ENCODE measurements at places on chromosomes 5 and 9. TPM values are rescaled to one million over a fixed set of nuclear protein-coding genes. Genes with fewer than 3 reads are reported as not detected.

The PLCXD3 gene
- total RNA-seq = not detected

The PDZD2 gene
- total RNA-seq = 5.5 TPM

The CD14 gene
- 0.30 TPM for total RNA-seq

The SHB gene
- 31.8 TPM for total RNA-seq

The SCAI gene
- 1.5 TPM for total RNA-seq

The ENHO gene
- not detected for total RNA-seq

The NREP gene
- 38.3 TPM for total RNA-seq

The CD74 gene
- total RNA-seq = 1,665 TPM

The GHR gene
- 1.4 TPM for total RNA-seq

The GRXCR2 gene
- total RNA-seq = not detected

The PDCD1LG2 gene
- total RNA-seq = 0.82 TPM

The BTNL3 gene
- total RNA-seq = not detected

The SMU1 gene
- 20.1 TPM for total RNA-seq

The FAM174A gene
- 39.4 TPM for total RNA-seq

The GCNT4 gene
- total RNA-seq = not detected

The FOXD4L3 gene
- not detected for total RNA-seq

The ORM1 gene
- not detected for total RNA-seq

The LCN15 gene
- not detected for total RNA-seq

The TMEM171 gene
- total RNA-seq = 3.5 TPM

The FGFR4 gene
- 9.3 TPM for total RNA-seq

The MCCC2 gene
- total RNA-seq = 62.6 TPM

The FRRS1L gene
- total RNA-seq = not detected

The GTF3C4 gene
- total RNA-seq = 19.3 TPM

The ENTPD2 gene
- not detected for total RNA-seq

The POU5F2 gene
- 0.82 TPM for total RNA-seq

All from A375 (cell line).